ENCODE measurements at places on chromosomes 12 and 14. TPM values are rescaled to one million over a fixed set of nuclear protein-coding genes. Genes with fewer than 3 reads are reported as not detected.

GRCh38 chr14:81633496-81633895, 99.8 kb upstream of the SEL1L start:
- H3K27me3 ChIP-seq: no peaks in the 10 kb centered on the region
- no peak for DNase-seq
- H3K27ac ChIP-seq: no peak overlapping the region
- no peaks in the 10 kb centered on the region for H3K36me3 ChIP-seq
- no peaks in the 10 kb centered on the region for H3K4me1 ChIP-seq

GRCh38 chr14:77914073-77914721, 114.3 kb downstream of the ADCK1 start:
- no peaks in the 10 kb centered on the region for H3K27me3 ChIP-seq
- no peak overlapping the region for H3K4me3 ChIP-seq
- DNase-seq: no peak

Gene ANO4
- not detected for total RNA-seq

GRCh38 chr14:72613975-72614319, 280.0 kb downstream of the DPF3 start:
- DNase-seq: no peak
- H3K4me1 ChIP-seq: no peaks in the 10 kb centered on the region
- H3K36me3 ChIP-seq: no peaks in the 10 kb centered on the region
- H3K4me3 ChIP-seq: no peak overlapping the region
- no peak overlapping the region for H3K27ac ChIP-seq

DNA sequence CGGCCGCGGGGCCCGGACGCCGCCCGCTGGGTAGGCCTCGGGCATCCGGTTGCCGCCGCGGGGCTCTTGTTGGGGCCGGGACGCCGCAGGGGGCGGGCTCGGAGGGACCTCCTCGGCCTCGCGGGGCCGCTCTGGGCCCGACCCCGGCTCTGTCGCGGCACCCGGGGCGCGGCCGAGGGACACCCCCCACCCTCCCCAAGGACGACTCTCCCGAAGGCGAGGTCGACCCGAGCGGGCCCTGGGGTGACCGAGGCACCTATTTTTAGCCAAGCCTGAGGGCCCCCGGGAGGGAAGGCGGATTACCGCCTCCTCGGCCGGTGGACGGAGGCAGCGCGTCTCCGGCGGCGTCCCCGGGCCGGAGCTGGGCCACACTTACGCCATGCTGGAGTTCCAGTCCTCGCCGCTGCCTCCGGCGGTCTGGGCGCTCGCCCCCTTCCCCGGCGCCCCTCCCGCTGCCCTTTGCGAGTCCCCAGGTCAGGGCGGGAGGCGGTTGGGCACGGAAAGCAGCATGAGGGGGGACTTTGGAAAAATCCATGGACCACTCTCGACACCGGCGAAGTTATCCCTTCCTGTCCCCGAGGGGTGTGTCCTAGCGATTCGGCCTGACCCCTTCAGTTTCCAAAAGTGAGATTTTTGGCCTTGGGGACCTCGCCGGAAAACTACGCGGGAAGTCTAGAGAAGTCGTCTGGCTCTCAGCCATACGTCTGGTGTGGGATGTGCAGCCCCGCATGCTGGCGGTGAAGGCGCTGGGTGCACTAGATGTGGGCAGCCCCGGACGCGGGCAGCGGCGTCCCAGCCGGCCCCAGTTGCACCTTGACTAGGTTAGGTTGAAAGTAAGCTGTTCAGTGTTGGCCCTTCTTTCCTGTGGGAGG, 699 bp downstream of the KTN1 start:
- no peaks in the 10 kb centered on the region for H3K36me3 ChIP-seq
- peak; percentile 57 for DNase-seq
- H3K27ac ChIP-seq: peak overlapping the region; percentile 48
- H3K4me1 ChIP-seq: peaks cover 22% of the 10 kb centered on the region
- no peaks in the 10 kb centered on the region for H3K27me3 ChIP-seq

Gene SPRYD4
- 4.7 TPM for total RNA-seq

DNA sequence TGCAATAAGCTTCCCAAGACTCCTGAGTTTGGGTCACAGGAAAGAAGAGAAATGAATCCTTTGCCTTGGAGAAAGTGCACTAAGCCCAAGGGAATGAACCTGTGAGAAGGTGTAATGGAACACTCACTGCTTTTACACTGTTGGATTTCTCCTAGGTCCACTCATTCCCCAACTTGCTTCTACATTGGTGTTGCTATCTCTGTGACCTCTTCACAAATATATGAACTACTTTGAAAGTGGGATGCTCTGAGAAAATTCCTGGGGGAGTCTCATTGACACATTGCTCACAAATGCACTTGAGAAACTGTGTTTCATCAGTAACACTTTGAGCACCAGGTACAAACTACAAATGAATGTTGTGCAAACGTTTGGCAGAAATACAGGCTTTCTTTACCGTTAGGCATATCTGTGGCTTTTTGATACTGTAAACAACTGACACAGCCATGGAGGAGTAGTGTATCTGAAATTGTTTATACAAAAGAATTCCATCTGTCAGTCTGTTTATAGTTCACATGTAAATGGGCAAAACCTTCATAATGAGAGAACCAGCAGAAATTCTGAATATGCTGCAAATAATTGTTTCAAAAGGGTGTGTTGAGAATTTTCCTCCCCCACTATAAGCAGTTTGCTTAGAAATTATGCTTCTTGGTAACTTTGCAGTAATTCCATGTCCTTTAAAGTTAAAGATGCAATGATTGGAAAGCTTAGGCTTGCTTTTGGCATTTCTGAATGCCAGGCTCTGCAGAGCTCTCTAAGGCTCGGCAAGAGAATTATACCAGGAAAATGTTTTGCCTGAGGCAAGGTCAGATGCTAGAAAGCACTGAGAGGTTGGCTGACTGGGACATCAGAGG, 348.5 kb upstream of the DDHD1 start:
- no peak overlapping the region for H3K27ac ChIP-seq
- H3K4me1 ChIP-seq: no peaks in the 10 kb centered on the region
- H3K36me3 ChIP-seq: no peaks in the 10 kb centered on the region

- no peaks in the 10 kb centered on the region for H3K27me3 ChIP-seq
- no peaks in the 10 kb centered on the region for H3K4me1 ChIP-seq
- no peak for DNase-seq
- no peak overlapping the region for H3K27ac ChIP-seq
- no peaks in the 10 kb centered on the region for H3K36me3 ChIP-seq
These were observed 10.6 kb upstream of the ART4 start for GRCh38 chr12:14853961-14854360.

DNA sequence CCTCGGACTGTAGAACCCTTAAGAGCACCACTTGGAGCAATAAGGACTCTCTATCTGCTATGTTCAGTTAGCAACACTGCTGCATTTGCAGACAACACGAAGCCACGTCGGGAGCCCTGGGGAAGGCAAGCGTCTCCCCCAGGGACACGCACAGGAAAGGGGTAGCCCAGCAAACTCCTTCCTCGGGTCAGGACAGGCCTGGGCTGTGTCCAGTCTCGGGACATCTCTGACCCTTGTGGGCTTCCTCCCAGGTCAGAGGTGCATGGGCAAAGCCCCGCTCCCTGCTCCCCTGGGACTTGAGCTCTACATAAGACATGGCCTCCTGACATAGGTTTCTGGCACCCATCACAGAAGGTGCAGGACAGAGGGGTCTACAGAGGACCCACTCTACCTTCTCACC, 119.5 kb downstream of the PIWIL1 start:
- DNase-seq: no peak
- H3K4me1 ChIP-seq: no peaks in the 10 kb centered on the region
- H3K27me3 ChIP-seq: peaks cover 13% of the 10 kb centered on the region
- no peak overlapping the region for H3K4me3 ChIP-seq
- H3K27ac ChIP-seq: no peak overlapping the region

DNA sequence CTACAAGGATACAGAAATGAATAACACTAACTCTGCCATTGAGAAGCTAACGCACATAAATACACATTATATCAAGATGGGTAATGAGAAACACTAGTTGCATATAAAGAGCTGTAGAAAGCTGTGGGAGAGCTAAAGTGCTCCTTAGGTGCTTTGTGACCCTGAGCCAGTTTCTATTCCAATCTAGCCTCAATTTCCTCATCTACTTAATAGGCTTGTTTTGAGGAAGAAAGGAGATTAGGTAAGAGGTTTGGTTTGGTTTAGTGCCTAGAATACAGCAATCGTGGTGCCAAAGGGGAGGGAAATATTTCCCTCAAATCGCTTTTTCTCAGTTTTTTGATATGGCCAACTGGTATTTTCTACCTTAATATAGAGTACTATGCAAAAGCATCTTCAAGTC, 994 bp downstream of the SRP54 start:
- no peak overlapping the region for H3K27ac ChIP-seq
- no peak for DNase-seq
- H3K4me1 ChIP-seq: peaks cover 28% of the 10 kb centered on the region
- peak overlapping the region; percentile 82 for H3K4me3 ChIP-seq

GRCh38 chr12:79453820-79454219, 236.9 kb downstream of the PAWR start:
- H3K4me3 ChIP-seq: no peak overlapping the region
- no peaks in the 10 kb centered on the region for H3K27me3 ChIP-seq
- no peak overlapping the region for H3K27ac ChIP-seq
- no peaks in the 10 kb centered on the region for H3K36me3 ChIP-seq
- no peaks in the 10 kb centered on the region for H3K4me1 ChIP-seq

DNA sequence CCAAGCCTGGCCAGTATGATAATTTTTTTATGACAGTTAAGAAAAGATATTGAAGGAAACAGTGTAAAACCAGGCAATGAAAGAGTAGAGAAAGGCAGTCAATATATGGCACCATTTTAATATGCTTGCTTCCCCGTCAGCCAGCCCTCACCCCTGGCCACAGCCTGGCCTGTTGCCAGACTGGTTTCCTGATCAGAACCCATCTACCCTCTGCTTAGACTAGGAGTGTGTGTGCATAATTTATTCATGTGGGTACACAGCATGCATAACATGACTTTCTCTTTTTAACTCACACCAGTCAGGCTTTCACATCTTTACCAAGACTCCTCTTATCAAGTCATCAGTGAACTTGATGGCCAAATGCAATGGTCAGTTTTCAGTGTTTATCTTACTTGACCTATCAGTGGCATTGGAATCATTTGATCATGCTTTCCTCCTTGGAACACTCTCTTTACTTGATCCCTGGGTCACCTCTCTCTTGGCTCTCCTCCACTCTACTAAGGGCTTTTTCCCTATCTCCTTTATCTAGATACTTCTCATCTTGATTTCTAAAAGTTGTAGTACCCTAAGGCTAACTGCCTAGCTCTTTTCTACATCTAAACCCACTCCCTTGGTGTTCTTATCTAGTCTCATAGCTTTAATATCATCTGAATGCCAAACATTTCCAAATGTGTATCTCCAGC, 10.0 kb upstream of the GPR19 start:
- peaks cover 23% of the 10 kb centered on the region for H3K4me1 ChIP-seq
- peak overlapping the region; percentile 25 for H3K27ac ChIP-seq
- DNase-seq: peak; percentile 71
- no peaks in the 10 kb centered on the region for H3K27me3 ChIP-seq
- H3K36me3 ChIP-seq: no peaks in the 10 kb centered on the region
- no peak overlapping the region for H3K4me3 ChIP-seq

Gene EFS
- not detected for total RNA-seq

DNA sequence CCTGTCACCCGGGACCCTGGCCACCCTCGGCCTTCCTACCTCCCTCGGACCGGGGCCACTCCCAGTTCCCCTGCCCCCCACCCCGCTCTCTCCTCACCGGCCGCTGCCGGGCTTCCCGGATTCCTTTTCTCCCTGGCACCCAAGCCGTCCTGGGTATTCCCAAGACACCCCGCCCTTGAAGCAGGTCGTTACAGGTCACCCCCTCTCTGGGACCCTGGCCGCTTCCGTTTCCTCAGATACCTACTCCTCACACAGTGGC, 493 bp downstream of the NUMB start:
- H3K27me3 ChIP-seq: no peaks in the 10 kb centered on the region
- no peaks in the 10 kb centered on the region for H3K36me3 ChIP-seq
- peak; percentile 3 for DNase-seq

GRCh38 chr12:73414926-73415325, 1122.7 kb upstream of the ATXN7L3B start:
- no peak overlapping the region for H3K4me3 ChIP-seq
- no peak overlapping the region for H3K27ac ChIP-seq
- no peaks in the 10 kb centered on the region for H3K4me1 ChIP-seq

- no peaks in the 10 kb centered on the region for H3K27me3 ChIP-seq
- no peaks in the 10 kb centered on the region for H3K36me3 ChIP-seq
- H3K4me1 ChIP-seq: peaks cover 21% of the 10 kb centered on the region
- H3K4me3 ChIP-seq: no peak overlapping the region
- DNase-seq: no peak
- H3K27ac ChIP-seq: no peak overlapping the region
These were observed 62.9 kb downstream of the SAMD4A start for GRCh38 chr14:54629635-54630360.

DNA sequence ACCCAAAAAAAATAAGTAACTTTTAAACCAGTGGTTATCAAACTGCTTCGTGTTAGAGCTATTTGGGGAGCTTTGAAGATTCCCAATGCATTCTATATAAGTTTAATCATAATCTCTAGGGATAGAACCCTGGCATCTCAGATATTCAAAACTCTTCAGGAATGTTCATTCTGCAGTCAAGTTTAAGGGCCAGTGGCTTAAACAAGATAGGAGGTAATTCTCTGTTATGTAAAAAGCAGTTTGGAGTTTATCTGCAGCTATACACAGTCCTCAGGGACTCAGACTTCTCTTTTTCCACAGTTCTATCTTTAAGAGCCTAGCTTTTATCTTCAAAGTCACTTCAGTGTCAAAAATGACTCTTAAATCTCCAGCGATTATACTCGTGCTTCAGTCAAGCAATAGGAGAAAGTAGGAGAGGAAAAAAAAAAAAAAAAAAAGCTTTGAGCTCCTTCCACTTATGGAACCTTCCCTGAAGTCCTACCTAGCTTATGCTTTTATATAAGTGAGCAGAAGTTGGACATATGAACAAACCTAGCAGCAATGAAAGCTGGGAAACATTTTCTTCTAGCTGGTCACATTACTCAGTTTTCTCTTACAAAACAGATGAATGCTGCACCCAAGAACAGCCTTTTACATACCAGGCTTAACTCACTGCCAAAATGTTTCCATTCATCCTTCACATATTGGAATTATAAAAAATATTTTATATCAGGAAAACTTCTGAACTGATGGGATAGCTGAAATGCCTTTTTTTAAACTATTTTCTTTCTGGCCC, 302.8 kb downstream of the FSCB start:
- no peaks in the 10 kb centered on the region for H3K36me3 ChIP-seq
- H3K4me1 ChIP-seq: no peaks in the 10 kb centered on the region
- no peak for DNase-seq
- H3K4me3 ChIP-seq: no peak overlapping the region
- H3K27me3 ChIP-seq: no peaks in the 10 kb centered on the region
- no peak overlapping the region for H3K27ac ChIP-seq

- H3K36me3 ChIP-seq: no peaks in the 10 kb centered on the region
- no peaks in the 10 kb centered on the region for H3K27me3 ChIP-seq
- DNase-seq: no peak
- no peak overlapping the region for H3K4me3 ChIP-seq
- H3K4me1 ChIP-seq: no peaks in the 10 kb centered on the region
These were observed 181.5 kb downstream of the FOXA1 start for GRCh38 chr14:37413504-37414003.

DNA sequence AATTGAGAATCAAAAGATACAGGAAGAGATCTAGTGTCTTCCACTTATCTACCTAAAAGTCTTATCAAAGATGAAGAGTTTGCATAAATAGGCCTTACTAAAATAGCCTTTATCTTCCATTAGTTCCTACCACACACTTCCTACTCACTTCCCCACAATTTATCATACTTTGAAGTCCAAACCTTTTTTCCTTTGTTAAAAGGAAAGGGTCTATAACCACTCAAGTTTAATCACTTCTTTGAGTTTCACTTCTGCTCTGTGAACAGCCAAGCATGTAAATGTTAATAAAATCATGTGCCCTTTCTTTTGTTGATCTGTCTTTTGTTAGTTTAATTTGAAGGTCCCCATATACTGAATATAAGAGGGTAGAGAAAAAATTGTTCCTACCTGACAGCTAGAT, 114.5 kb downstream of the PHLDA1 start:
- H3K36me3 ChIP-seq: no peaks in the 10 kb centered on the region
- H3K4me1 ChIP-seq: no peaks in the 10 kb centered on the region
- DNase-seq: no peak
- H3K27ac ChIP-seq: no peak overlapping the region
- H3K4me3 ChIP-seq: no peak overlapping the region
- H3K27me3 ChIP-seq: no peaks in the 10 kb centered on the region

Gene ABHD12B
- not detected for total RNA-seq
